ENCODE measurements at places on chromosomes 12 and 14.

DNA sequence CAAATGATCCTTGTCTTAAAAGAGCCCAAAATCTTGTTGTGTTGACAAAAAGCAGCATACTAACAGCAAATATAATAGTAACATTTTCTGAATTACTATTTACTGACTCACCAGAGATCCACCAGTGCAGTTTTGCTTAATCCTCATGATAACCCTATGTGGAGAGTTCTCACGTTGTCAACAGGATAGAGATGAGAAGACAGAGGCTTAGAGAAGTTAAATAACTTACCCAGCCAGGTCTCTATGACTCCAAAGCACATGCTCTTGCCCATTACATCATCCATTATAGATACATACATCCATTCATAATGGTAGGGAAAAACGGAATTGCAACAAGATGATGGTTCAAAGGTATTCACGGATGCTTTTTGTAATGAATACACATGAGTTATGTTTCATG lies 111.9 kb downstream of the PAX9 start:
- no peaks in the 10 kb centered on the region for H3K4me1 ChIP-seq
- no peaks in the 10 kb centered on the region for H3K27me3 ChIP-seq
- H3K36me3 ChIP-seq, result no peaks in the 10 kb centered on the region

DNA sequence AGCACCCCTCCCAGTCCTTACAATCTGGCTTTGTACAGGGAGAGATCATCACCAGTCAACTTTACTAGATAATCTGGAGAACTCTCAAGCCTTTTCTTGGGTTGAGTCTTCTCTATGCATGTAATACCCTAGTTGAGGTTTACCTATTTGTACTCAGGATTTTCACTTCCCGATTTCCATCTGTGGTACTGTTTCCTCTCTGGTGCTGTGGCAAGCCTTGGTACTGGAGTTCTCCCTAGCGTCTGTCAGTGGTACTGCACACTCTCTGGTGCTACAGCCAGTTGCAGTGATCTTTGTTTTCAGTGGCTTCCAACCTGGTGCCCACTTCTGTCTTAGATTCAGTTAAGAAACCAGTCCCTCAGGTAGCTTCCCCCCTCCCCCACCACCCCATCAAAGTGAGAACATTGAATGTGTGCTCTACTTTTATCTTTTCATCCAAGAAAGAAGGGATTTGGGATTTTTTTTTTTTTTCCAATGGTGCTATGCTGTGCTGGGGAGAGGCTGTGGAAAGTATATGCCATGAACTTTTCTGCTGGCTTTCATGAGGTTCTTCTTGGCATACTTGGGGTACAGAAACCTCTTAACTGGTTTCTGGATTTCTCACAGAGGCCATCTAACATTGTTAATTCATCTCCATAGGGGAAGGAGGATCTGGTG lies 69.4 kb upstream of the EVL start:
- no peak overlapping the region for H3K27ac ChIP-seq
- H3K36me3 ChIP-seq, result no peaks in the 10 kb centered on the region
- H3K4me3 ChIP-seq, result no peak overlapping the region
- no peaks in the 10 kb centered on the region for H3K27me3 ChIP-seq
- DNase-seq, result peak; percentile 67

DNA sequence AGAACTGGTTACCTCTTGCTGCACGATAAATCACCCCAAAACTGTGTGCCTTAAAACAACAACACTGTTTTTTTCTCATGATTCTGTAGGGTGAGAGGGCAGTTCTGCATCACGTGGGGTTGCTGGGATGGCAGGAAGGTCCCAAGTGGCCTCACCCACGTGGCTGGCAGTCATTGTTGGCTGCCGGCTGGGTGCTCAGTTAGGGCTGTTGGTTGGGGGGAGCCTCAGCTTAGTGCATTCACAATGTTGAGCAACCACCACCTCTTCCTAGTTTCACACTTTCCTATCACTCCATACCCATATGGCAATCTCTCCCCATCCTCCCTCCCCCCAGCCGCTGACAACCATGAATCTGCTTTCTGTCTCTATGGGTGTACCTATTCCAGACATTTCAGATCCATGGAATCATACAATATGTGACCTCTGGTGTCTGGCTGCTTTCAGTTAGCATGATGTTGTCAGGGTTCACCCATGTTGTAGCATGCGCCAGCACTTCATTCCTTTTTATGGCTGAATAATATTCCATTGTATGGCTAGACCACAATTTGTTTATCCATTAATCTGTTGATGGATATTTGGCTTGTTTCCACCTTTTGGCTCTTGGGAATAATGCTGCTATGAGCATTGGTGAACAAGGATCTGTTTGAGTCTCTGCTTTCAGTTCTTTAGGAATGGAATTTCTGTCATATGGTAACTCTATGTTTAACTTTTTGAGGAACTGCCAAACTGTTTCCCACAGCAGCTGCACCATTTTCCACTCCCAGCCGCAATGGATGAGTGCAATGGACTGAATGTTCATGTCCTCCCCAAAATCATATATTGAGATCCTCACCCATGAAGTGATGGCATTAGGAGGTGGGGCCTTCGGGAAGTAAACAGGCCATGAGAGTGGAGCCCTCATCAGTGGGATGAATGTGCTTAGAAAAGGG lies 11.2 kb upstream of the POP5 start:
- no peaks in the 10 kb centered on the region for H3K27me3 ChIP-seq
- DNase-seq, result no peak
- no peaks in the 10 kb centered on the region for H3K4me1 ChIP-seq
- no peaks in the 10 kb centered on the region for H3K36me3 ChIP-seq
- H3K27ac ChIP-seq, result no peak overlapping the region
- no peak overlapping the region for H3K4me3 ChIP-seq

DNA sequence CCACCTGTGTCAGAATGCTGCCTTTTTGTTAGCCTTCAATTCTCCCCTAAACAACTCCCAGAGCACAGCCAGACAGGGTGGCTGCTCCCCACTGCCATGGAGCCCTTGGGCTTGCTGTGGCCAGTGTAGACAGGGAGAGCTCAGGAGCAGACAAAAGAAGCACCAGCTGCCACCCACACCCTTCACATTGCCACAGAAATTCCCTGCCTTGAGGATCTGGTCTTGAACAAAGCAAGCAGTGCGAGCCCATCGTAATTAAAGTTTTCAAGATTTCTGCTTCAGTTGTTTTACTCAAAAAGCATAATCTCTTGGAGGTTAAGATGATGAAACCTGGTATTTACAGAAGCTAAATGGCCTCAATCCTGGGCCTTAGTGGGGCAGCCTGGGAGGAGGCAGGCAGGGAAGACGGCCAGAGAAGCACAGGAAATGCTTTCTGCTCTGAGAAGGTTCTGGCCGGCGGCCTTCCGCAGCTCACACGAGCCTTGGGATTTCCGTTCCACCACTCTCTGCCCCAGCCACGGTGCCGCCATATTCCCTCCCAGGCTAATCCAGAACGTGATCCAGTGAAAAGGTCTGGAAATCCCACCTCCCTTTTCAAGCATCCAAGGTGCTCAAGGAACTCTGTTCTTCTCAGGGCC lies 535.2 kb downstream of the BCL11B start:
- no peak overlapping the region for H3K4me3 ChIP-seq
- no peaks in the 10 kb centered on the region for H3K27me3 ChIP-seq
- no peak overlapping the region for H3K27ac ChIP-seq
- DNase-seq, result no peak

DNA sequence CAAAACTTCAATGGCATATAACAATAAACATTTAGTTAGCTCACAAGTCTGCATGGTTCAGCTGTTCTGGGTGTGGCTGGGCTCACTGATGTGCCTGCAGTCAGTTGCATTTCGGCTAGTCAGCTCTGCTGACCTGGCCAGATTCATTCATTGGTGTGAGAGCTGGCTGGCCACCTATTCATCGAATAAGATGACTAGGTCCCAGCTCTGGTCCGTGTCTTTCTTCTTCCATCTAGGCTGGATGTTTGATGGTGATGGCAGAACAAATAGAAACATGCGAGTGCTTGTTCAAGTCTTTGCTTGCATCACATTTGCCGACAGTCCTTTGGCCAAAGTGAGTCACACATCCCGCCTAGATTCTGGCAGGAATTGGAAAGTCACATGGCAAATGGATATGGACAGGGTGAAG lies 203.3 kb upstream of the CRY1 start:
- peaks cover 6% of the 10 kb centered on the region for H3K4me1 ChIP-seq
- no peaks in the 10 kb centered on the region for H3K36me3 ChIP-seq
- no peak for DNase-seq
- no peak overlapping the region for H3K27ac ChIP-seq
- H3K27me3 ChIP-seq, result no peaks in the 10 kb centered on the region

DNA sequence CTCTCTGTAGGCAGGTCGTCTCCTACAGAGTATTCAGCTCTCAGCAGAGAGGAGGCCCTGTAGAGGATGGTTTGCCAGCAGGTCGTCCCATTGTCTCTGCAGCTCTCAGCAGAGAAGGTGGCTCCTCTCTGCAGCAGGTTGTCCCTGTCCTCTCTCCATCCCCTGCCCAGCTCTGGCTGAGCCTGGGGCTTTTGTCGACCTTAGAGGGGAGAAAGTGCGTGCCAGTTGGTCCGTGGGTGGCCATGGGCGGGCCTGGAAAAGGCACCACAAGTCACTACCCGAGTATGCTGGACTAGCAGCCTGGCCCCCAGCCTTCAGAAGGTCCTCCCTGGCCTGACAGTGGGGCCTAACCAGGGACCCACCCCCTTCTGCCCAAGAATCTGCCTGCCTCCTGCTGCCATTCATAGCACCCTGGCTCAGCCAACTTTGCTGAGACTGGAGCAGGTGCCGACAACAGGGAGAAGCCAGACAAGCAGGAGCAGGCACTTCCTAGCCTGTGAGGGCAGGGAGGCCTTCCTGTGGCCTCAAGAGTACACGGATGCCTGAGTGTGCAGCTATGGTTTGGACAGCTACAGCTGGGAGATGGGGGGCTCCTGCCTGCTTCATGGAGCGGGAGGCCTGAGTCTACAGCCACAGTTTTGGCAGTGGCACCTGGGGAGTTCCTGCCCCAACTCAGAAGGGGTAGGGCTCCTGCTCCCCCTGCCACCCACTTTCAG lies 59.7 kb upstream of the KCNH3 start:
- no peak for DNase-seq
- H3K27me3 ChIP-seq, result no peaks in the 10 kb centered on the region
- H3K4me3 ChIP-seq, result no peak overlapping the region
- peaks cover 13% of the 10 kb centered on the region for H3K4me1 ChIP-seq

- DNase-seq, result no peak
- H3K27ac ChIP-seq, result peak overlapping the region; percentile 72
- peaks cover 2% of the 10 kb centered on the region for H3K36me3 ChIP-seq
- H3K4me1 ChIP-seq, result peaks cover 31% of the 10 kb centered on the region
- peaks cover 14% of the 10 kb centered on the region for H3K27me3 ChIP-seq
- H3K4me3 ChIP-seq, result peak overlapping the region; percentile 83
Measured at GRCh38 chr12:13044906-13045299, 722 bp downstream of the FAM234B start.

DNA sequence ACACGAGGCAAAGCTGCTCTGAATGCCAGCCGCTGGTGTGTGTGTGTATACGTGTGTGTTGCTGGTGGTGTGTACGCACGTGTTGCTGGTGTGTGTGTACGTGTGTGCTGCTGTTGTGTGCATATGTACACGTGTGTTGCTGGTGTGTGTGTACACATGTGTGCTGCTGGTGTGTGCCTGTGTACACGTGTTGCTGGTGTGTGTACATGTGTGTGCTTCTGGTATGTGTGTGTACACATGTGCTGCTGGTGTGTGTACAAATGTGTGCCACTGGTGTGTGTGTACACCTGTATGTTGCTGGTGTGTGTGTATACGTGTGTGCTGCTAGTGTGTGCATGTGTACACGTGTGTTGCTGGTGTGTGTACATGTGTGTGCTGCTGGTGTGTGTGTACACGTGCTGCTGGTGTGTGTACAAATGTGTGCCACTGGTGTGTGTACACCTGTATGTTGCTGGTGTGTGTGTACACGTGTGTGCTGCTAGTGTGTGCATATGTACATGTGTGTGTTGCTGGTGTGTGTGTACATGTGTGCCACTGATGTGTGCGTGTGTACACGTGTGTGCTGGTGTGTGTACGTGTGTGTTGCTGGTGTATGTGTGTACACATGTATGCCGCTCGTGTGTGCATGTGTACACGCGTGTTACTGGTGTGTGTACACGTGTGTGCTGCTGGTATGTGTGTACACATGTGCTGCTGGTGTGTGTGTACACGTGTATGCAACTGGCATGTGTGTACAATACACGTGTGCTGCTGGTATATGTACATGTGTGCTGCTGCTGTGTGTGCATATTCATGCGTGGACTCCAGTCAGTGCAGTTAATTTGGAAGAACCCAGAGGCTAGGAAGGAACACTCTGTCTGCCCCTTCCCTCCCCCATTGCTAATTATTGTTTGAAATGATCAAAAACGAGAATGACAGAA lies 47.2 kb downstream of the CACNA2D4 start:
- DNase-seq, result no peak
- H3K27ac ChIP-seq, result no peak overlapping the region
- H3K4me1 ChIP-seq, result no peaks in the 10 kb centered on the region
- peaks cover 20% of the 10 kb centered on the region for H3K27me3 ChIP-seq
- no peak overlapping the region for H3K4me3 ChIP-seq

DNA sequence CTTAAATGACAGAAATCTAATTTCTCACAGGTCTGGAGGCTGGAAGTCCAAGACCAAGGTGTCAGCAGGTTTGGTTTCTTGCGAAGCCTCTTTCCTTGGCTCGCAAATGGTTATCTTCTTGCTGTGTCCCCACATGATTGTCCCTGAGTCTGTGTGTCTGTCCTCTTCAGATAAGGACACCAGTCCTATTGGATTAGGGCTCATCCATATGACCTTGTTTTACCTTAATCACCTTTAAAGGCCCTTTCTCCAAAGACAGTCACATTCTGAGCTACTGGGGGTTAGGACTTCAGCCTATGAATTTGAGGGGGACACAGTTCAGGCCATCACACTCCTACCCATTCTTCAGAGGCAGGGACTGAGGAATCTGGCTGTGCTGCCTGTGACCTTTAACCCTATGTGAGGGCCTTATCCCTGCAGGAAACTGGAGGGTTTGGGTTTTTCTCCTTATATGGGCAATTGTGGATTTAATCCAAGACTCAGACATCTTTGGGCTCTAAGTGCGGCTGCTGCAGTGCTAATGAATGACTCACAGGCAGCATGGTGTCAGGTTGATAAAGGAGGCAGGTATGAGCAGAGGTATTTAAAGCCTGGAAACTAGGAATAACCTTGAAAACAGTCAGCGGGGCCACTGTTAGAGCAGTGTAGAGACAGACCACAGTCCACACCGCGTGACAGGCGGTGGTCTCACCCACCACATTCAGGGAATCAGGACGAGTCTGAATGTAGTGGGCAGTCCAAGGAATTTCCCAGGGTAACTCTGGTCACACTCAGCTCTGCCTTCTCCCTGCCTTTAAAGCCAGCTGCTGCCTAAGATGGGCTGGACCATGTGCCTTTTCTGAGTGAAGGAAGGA lies 10.2 kb downstream of the TPCN1 start:
- H3K36me3 ChIP-seq, result peaks cover 93% of the 10 kb centered on the region
- no peaks in the 10 kb centered on the region for H3K27me3 ChIP-seq
- H3K4me1 ChIP-seq, result peaks cover 63% of the 10 kb centered on the region
- H3K4me3 ChIP-seq, result no peak overlapping the region
- DNase-seq, result no peak
